NCI-H2081 (cell line): ENCODE measurements at places on chromosomes 11 and 22.

DNA sequence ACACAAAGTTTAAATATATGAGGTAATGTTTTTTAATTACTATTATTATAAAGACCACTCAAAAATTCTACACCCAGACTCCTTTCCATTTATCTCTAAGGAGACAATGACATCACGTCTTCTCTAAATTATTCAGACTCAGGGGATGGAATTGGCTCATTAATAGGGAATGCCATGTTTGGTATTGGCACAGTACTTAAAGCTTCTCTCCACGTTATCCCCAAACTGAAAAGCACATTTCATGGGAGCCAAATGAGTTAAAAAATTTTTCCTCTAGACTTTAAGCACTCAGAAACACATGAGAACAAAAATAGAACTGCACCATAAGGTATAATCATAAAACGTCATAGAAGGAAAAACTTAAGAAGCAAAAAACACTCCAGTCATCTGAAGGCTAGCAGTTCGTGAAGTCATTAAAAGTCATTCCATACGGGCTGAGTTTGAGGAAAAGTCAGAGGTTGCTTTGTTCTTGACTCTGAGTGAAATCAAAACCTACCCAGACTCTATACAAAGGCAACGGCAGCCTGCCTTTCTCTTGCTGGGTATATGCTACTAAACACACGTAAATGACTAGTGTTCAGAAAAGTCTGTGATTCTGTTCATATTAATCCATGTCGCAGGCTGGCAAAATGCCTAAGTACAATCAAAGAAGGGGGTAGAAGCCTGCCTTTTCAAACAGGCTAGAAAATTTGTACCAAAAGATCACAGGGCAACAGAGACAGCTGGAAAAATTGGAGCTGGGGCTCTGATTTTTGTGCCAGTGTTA is 8.7 kb upstream of the MPPED2 start:
- no peak for DNase-seq

DNA sequence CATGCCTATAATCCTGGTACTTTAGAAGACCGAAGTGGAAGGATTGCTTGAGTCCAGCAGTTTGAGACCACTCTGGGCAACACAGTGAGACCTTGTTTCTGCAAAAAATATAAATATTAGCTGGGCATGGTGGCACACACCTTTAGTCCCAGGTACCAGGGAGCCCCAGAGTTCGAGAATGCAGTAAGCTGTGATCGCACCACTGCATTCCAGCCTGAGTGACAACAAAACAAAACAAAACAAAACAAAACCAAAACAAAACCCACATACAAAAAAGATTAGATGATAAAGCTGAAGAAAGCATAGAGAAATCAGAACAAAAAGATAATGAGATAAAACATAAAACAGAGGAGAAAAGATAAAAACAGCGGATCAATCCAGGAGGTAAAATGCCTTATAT is 62.1 kb downstream of the TCF20 start:
- no peak for DNase-seq

- DNase-seq = no peak
Measured at GRCh38 chr22:31748490-31748889, 1.4 kb downstream of the PRR14L start.

DNA sequence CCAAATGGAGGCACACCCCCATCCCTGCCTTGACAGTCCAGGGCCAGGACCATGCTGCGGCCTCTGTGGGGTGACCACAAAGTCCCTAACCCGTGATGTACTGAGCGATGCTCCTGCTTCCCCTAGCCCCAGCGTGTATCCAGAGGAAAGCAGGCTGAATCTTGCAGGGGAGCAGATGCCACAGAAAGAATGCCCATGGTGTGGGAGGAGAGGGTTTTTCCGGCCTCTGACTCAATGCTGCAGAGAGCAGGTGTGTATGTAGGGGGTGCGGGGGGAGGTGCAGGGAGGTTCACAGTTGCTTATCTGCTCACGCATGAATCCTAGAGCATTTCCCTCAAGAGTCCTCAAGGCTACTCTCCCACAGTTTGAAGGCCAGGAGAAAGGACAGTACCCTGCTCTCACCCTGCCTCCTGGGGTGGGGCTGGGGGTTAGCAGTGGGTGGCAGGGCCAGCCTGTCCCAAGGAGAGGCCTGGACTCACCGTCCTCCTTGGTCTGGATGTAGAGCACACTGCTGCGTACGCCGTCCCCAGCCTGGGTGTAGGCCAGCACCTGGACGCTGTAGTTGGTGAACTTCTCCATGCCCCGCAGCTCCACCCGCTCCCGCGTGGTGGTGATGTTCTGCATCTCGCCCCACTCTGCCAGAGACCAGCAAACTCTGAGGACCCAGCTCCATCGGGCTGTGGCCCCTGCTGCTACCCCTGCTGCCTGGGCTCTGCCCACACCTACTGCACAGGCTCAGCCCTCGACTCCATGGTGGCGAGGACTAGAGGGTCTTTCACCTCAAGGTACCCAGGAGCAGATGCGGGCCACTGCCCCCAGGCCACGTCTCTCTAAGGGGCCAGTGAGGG is 130.8 kb downstream of the CEP164 start:
- peak; percentile 43 for DNase-seq

GRCh38 chr11:69308491-69308911 is 14.5 kb downstream of the MYEOV start:
- DNase-seq = no peak

DNA sequence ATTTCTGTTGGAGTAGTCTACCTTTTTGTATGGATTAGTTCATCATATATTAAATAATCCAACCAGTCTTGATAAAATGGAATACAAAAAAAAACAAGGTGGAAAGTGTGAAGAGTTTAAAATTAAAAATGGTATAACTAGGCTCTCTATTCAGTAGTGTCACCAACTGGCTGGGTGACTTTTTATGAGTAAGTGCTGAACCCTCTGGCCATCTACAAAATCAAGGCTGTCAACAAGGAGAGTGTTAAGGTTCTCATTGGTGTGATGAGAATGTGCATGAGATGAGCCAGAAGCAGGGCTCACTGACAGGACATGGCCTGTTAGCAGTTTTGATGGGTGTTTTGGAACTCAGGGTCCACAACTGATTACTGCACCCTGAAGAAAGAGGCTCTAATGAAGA is 343.2 kb downstream of the AASDHPPT start:
- no peak for DNase-seq

- no peak for DNase-seq
Measured at GRCh38 chr11:78770931-78771330, 196.3 kb upstream of the NARS2 start.

GRCh38 chr11:17452668-17453067 is 24.0 kb downstream of the ABCC8 start:
- DNase-seq = no peak

- no peak for DNase-seq
Measured at GRCh38 chr11:9815486-9816136, 151.7 kb downstream of the SWAP70 start.

DNA sequence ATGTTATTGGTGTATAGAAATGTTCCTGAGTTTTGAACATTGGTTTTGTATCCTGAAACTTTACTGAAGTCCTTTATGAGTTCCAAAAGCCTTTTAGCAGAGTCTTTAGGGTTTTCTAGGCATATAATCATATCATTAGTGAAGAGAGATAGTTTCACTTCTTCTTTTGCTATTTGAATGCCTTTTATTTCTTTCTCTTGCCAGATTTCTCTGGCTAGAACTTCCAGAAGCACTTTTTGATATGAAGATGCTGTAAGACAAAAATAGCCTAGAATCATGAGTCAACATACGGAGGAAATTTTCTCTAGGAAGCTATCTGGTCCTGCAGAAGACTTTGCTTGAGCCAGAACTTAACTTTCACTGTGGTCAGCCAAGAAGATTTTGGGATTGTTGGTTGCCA is 86.7 kb upstream of the IZUMO1R start:
- DNase-seq = no peak

DNA sequence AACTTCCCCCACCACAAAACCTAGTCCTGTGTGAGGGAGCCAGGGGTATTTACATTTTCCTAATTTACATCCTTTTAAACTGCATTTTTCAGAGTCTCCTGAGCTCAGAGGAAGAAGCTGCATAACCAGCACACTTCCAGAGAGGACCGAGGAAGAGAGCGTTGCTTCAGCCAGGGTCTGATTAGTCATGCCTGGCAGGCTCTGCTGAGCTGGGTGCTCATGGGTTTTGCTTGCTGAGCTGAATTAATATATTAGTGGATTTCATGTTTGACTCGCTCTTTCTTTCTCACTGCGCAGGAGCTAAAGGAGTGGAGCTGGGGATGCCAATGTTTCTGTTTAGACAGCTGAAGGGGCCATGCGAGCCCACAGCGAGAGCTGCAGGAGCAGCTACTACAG is 539.3 kb upstream of the B3GAT1 start:
- no peak for DNase-seq

DNA sequence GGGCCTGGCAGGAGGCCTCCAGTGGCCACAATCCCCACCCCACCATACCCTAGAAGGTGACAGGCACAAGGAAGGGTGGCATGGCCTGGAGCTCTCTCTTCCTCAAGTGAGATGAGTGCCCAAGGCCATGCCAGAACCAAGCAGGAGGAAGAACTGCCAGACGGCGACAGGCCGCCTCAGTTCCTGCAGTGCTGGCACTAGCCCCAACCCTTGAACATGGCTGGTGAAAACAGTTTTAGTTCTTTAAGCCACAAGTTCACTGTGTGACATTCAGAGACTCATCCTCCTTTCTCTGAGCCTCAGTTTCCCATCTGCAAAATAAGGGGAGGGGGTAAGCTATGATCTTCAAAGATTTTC is 9.8 kb downstream of the CHRDL2 start:
- no peak for DNase-seq

DNA sequence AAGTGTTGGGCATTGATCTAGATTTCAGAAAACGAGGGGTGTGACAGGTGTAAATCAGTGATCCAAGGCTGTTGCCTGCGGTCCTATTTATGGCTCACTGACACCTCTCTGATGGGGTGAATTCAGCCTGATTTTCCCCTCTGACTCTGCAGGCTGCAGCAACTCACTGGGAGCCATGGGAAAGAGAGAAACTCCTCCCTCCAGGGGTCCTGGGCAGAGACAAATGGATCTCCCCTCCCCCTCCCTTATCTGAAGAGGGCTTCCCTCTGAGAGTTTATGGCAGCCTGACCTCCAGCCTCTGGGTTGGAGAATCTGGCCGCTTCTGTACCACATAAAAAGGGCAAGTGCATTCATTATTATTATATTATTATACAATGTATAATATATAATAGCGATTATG is 1.8 kb upstream of the PKNOX2 start:
- DNase-seq = no peak

- DNase-seq = no peak
Measured at GRCh38 chr11:90747057-90747456, 524.2 kb upstream of the CHORDC1 start.

DNA sequence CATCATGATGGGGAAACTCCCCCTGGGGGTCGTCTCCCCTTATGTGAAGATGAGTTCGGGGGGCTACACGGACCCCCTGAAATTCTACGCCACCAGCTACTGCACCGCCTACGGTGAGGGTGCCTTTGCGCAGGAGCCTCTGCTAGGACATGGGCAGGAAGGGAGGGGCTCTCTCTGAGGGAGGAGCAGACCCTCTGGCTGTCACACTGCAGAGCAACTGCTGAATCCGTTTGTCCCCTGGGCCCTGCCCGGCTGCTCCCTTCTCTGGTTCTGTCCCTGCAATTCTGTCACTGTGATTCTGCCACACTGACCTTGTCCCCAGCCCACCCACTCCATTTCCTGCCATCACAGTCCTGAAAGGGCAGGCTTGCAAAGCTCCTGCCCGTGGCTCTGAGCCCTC is 26.7 kb upstream of the LRRC10B start:
- DNase-seq = no peak

GRCh38 chr11:115591380-115591779 is 87.2 kb upstream of the CADM1 start:
- DNase-seq = no peak

- DNase-seq = no peak
Measured at GRCh38 chr11:119650251-119650650, 78.7 kb downstream of the NECTIN1 start.

DNA sequence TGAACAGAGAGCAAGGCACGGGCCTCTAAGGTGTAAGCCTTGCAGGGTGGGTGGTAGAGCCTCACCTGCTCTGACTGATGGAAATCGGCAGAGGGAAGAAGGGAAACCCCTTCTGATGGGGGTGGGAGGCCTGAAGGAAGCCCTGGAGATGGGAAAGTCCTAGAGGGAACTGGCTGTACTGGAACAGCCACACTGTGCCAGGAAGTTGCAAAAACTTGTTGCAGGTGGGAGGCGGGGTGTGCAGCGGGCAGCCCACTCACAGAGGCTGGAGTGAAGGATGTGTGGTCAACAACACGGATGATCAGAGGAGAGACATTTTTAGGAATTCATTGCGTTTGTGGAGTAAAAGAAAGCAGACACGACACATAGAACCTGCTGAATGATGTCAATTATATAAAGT is 91.3 kb downstream of the ZC3H12C start:
- DNase-seq = no peak

GRCh38 chr11:34585735-34586487 is 35.0 kb upstream of the EHF start:
- peak; percentile 8 for DNase-seq

DNA sequence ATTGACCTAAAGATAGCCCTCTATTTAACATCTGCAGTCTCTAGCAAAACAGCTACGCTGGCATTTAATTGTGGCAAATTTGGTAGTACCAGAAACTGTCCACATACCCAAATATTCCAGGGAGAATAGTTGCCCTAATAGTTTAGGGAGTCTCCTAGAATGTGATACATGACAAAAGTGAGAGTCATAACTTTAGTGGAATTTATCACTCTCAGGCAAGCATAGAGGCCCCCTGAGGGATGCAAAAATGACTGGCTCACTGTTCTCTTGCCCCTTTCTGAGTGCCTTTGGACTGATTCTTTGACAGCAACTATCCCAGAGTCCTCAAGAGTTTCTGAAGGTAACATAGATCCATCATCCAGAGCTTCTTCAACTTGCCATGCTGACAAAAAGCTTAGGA is 2.3 kb upstream of the OR51B4 start:
- DNase-seq = no peak

- DNase-seq = no peak
Measured at GRCh38 chr22:26592421-26592891, 2.5 kb upstream of the TPST2 start.

DNA sequence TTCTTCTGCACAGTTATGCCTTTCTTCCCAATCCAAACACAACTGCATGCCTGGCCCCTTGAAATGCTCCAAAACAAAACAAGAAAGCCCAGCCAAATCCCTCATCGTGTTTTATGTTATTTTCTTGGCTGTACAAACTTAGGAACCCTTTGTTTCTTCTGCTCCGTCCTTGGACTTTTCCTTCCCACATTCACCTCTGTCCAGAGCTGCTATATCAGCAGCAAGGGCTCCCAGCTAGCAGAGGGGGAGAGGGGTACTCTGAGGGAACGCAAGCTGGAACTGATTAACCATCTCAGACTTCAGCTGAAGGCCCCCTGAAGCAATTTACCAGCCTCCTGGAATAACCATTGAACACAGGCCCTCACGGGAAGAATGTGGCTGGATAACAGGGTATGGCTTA is 214.7 kb downstream of the TENM4 start:
- no peak for DNase-seq
